ENCODE measurements at places on chromosomes 1 and 21.
A peak's percentile ranks its signal among the peaks of the same experiment; 100 is the strongest.

DNA sequence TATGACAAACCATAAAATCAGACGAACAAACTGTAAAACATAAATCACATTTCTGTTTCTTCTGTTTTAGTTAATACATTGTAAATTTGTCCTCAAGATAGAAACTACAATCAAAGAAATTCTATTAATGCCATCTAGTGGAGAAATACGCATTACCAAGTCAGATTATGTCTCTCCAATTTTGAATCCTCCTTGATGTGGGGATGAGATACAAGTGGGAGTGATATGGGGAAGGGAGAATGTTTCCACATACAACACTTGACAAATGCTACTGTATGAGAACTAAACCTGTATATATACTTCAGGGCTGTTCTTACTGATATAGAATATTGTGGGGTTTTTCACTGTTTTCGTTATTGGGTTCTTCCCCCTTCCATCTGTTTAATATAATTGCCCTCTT is 2.6 kb downstream of the HFM1 start:
- DNase-seq = peak; percentile 19

DNA sequence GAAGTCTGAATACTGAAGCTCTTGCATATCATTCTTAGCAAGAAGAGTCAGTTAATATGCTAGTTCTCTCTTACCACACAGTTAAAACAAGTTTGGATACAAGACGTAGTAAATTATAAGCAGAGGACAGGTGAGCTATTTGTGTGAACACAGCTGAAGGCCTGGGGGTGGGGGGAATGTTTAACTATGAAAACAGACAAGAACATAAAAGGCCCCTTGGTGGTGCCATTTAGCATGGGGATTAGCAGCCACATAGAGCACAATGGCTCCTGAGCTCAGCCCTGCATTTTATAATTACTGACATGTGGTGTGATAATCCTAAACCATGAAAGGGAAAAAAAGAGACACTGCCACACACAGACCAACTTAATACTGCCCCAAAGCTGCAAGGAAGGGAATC is 94.8 kb downstream of the TGFBR3 start:
- no peak for DNase-seq

GRCh38 chr1:84171481-84171880 is 27.4 kb downstream of the PRKACB start:
- DNase-seq = no peak

- no peak for DNase-seq
Observed at GRCh38 chr1:20604678-20605077, 15.8 kb downstream of the CDA start.

Data from HuH-7.5 (cell line).